ENCODE measurements at places on chromosomes 16 and 17.

DNA sequence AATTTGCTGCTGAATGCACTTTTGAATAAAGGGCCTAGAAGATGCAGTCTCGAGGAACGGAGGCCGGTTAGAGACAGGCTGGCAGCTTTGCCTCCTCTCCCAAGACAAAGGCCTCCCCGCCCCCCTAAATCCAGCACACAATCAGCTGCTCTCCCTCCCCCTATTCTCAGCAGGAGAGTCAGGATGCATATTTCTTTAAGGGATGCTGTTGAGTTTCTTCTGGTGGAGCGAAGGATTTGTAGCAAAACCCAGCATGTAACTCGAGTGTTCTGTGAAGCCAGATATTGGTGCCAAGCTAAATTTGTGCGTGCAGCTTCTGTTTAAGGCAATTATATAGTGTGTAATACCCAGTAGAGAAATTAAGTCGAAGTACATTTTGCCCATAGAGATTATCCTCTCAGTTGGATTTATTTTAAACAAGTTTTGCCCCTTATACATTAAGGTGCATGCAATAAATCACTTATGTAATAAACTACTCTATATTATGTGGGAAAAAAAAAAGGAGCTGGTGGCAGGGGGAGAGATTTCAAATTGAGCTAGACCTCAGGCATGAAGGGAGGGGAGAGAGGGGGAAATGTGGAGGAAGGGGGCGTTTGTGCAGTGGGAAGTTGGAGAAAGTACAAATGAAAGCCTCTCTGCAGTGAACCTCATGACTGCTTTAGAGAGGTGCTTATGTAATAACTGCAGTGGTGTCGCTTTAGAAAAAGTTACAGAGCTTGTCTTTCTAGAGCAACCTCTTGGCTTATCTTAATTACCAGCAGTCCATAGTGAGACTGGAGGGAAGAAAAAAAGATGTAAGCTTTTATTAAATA, 599.2 kb downstream of the MAF start:
- DNase-seq: no peak

DNA sequence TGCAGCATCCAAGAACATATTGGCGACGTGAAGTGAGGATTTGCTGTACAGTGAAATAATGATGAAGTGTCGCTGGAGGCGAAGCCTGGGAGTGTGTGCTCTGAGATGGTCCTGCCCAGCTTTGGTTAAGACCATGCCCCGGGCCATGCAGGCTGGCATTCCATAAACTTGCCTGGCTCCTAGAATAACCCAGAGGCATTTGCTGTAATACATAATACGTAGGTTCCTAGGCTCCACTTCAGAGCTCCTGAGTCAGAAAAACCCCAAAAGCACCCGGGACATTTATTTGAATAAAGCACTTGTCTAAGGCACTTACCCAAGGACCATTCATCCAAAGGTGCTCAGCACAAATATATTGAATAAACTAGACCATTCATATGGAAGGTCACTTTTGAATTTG, 279.3 kb downstream of the ABCC12 start:
- DNase-seq: no peak

- DNase-seq: peak; percentile 47
Measured at GRCh38 chr17:73304971-73305812, 6.6 kb downstream of the CDC42EP4 start.

DNA sequence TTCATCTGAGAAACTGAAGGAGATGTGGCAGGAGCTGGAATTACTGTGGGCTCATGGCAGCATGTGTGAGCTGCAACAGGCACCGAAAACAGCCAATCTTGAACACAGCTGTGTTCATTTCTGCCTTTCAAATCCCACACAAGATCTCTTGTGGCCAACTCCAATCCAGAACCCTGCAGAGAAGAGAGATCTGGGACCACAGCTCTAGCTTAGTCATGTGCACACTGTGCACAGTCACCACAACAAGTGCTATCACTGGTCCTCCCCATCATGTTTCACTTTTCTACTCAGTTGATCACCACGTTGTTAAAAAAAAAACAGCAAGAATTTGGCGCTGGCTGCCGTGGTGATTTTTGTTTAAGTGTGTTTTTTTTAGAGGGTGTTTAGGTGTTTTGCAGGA, 254.5 kb upstream of the ELAC2 start:
- no peak for DNase-seq

DNA sequence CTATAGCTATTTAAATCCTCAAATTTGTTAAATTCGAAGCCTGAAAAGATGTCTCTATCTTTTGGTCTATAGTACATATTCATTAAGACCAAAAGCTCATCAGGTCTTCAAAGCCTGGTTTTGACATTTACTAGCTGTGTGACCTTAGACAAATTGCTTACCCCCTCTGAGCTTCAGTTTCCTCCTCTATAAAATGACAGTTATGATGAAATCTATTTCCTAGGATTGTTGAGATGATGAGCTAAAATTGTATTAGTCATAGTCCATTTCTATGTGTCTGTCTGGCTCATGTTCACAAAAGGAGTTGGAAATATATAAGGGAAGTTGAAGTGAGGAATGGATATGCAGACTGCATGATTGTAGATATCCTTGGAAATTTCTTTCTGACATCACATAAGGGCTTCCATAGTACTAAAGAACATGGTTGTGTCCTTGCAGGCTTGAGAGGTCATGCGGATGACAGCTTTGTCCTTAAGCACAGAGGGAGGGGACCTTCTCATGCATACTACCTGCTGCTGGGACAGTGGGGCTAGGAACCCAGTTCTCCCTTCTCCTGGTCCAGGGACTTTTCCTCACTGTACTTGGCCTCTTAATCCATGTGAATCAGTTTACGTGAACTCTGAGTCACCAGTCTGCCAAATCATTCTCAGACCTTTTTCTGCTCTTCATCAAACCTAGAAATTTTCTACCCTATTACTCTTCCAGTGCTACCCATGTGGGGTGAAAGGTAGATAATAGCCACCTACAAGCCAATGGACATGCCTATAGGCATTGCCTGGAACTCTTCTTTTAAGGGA, 487.5 kb upstream of the SALL1 start:
- no peak for DNase-seq
